Amniotic epithelial cell (primary cell): ENCODE measurements at places on chromosomes 5 and 9.

GRCh38 chr5:28737682-28738081 lies 1699.3 kb upstream of the CDH9 start:
- no peak for DNase-seq

GRCh38 chr5:180294913-180295555 lies 3.2 kb upstream of the MAPK9 start:
- DNase-seq, result no peak

- DNase-seq, result peak; percentile 80
Measured at GRCh38 chr9:25681266-25681665, 3.0 kb upstream of the TUSC1 start.

DNA sequence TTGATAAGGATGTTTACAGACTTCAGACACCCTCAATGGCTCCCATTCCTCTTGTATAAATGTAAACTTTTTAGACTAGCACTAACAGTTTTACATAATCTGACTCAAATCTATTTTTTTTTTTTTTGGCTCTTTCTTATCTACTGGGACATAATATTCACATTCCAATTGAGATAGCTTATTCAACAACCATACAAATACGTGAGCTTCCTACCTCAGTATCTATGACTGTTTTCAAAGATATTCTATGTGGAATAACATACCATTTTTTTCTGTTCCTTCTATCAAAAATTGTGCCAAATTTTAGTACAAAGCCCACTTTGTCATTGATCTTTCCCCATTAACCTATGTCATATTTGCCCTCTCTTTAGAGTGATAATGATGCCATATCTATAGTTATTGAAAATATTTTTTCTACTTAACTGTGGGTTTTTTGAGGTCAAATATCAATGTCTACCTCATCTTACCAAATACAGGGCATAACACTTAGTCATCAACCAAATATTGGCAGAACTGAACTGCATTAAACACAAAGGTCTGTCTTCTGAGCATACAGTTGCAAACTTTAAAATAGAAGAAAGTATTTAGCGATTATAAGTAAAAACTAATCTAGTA lies 482.6 kb downstream of the PTPRD start:
- DNase-seq, result peak; percentile 62

DNA sequence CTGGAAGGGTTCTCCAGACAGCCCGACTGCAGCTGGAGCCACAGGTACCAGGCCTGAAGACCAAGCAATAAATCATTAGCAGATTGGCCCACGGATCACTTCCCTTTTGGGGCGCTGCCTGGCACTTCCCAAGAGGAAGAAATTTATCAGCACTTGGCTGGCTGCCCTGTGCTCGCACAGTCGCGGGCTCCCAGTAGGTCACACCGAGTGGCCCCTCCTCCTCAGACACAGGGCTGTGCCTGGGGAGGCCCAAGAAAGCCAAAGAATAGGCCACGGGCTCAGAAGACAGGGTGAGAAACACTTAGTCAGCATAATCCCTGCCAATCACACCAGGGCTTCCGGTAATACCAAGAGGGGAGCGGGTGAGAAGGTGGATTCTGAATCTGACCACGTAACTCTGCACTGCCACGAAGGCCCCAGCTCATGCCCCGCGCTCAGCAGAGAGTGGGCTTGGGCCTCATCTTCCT lies 115.7 kb upstream of the MSX2 start:
- DNase-seq, result no peak

GRCh38 chr5:64166201-64166959 lies 737 bp downstream of the RNF180 start:
- no peak for DNase-seq

DNA sequence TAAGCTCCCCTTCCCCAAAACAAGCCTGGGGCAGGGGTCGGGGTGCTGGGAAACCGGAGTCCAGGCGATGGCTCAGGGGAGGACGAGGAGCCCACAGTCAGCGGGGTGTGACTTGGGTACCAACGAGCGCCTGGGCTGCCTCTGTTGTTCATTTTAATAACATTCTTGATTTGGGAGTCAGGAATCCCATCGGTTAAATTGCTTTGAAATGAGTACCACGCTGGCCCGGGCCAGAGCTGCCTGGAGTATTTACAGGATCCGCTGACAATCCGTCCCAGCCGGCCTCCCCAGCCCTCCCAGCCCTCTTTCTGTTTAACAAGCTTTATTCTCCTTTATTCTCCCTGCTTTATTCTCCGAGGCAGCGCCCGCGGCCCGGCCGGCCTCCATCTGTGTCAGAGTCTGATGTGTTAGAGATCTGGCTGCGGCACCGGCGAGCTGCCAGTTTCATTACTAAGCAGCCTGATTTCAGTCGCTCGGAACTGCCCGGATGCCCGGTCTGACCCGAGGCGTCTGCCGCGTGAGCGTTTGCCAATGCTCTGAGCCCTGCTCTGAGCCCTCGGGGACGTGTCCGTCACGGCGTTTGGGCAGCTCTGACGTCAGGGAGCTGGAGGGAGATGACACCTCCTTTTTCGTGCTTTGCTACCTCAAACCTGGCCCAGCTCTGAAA lies 16.5 kb upstream of the QRFP start:
- no peak for DNase-seq

- DNase-seq, result peak; percentile 40
Measured at GRCh38 chr5:89338935-89339334, 456.0 kb upstream of the MEF2C start.

- no peak for DNase-seq
Measured at GRCh38 chr5:21094619-21095018, 1106.6 kb upstream of the CDH18 start.

- DNase-seq, result peak; percentile 86
Measured at GRCh38 chr9:137664676-137665075, 45.9 kb downstream of the EHMT1 start.

- DNase-seq, result no peak
Measured at GRCh38 chr5:150647275-150648251, 7.1 kb downstream of the SYNPO start.

DNA sequence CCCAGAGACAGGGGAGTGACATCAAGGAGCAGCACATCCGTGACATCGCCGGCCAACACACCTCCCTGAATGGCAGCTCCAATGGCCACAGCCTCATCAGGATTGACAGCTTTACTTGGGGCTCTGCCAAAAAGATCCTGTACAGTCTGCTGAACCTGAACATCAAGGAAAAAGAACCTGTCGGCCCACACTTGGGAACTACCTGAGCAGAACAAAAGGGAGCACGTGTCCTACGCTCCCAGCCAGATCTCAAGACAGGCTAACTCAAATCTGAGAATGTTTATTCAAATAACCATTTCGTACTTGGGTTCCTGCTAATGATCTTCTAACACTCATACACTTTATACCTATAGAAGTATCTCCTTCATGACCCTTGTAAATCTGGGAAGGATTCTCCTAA lies 15.3 kb downstream of the HSPA9 start:
- DNase-seq, result no peak

GRCh38 chr9:37927132-37927531 lies 23.2 kb upstream of the SLC25A51 start:
- no peak for DNase-seq

GRCh38 chr5:122062205-122062604 lies 15.9 kb downstream of the LOX start:
- peak; percentile 38 for DNase-seq

GRCh38 chr5:109748546-109748945 lies 58.8 kb downstream of the MAN2A1 start:
- no peak for DNase-seq

- DNase-seq, result no peak
Measured at GRCh38 chr9:35711501-35712428, 20.2 kb downstream of the TLN1 start.

DNA sequence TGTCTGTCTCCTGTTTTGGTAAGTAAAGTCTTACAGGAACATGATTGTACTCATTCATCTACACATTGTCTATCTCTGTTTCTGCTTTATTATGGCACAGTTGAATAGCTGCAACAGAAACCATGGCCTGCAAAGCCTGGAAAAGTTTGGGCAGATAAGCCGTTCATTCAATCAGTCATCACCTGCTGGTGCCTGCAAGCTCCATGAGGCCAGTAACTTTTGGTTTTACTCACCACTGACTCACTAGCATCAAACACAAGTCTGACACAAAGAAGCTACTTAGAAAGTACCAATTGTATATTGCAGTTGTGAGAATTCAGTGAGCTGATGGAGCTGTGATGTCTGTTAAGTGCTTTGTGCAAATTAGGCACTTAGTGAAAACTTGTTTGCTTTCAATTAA lies 373.6 kb upstream of the SGCD start:
- no peak for DNase-seq

GRCh38 chr5:146528236-146528635 lies 12.2 kb upstream of the GPR151 start:
- peak; percentile 14 for DNase-seq

DNA sequence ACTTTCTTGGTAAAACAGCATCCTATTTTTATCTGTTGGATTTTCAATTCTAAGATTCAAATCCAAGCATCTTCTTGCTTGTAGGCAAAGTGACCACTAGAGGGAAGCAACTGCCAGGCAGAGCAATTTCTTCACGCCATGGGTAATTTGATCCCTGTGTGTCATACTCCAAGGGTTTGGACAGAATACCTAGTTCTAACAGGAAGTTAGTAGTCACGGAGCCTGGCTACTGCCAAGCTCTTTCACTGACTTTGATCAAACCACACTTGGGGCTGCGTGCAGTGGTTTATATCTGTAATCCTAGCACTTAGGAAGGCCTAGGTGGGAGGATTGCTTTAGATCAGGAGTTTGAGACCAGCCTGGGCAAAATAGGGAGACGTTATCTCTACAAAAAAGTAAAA lies 473.6 kb upstream of the TNC start:
- DNase-seq, result peak; percentile 100

DNA sequence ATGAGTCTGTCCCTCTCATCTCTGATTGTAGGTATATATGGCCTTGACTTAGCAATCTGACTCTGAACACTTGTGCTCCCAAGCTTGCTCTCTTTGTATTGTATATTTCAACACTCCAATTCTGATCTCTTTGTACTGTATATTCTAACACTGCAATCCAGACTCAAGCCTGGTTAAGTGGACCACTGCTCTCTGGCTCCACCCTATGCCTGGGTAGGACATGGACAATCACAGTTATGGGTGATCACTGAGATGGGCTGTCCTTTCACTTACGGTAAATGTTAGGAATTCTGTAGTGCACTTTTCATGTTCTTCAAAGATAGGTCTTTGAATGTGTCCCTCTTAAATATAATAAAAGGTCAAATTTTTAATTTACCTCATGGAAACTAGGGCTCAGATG lies 165.1 kb downstream of the TLR4 start:
- no peak for DNase-seq

GRCh38 chr9:6036391-6036790 lies 21.0 kb upstream of the RANBP6 start:
- no peak for DNase-seq

DNA sequence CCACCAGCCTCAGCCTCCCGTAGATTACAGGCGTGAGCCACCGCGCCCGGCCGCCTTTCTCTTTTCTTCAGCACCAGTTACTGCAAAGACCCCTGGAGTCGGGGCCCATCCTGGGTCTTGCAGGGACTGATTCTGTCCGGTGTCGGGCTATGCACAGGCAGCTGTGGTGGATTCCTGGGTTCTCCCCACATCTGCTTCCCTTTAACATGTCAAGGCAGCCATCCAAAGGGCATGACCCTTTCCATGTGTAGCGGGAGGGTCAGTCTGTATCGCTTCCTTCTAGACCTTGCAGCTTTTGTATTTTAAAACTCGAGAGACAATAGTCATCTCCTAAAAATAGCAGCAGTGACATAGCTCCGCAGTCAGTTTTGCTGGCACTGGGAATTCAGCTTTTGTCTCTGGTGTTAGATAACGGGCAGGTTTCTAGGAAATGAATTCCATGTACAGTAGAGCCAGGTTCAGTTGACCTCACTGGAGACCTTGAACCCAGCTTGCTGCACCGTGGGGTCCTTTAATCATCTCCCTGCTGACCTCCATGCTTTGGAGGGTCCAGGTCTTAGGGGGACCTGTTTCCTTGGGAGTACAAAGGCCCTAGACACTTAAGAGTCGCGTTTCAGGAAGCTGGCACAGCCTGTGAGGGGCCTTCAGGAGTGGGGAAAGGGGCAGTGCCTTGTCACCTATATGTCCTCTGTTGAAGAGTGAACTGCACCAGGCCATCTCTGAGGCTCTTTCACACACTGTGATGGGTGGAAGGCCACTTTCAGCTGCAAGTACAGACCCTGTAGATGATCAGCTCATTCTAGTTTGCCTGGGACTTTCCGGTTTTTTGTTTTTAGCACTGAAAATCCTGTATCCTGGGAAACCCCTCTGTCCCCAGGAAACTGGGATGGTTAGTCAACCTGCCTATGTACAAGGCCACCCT lies 13.8 kb downstream of the ANKRD33B start:
- no peak for DNase-seq

GRCh38 chr9:137293094-137293481 lies 9.0 kb downstream of the NRARP start:
- no peak for DNase-seq

GRCh38 chr5:153276151-153276550 lies 214.3 kb upstream of the GRIA1 start:
- peak; percentile 57 for DNase-seq
